Thoracic aorta (tissue), 2 donors: ENCODE measurements at places on chromosomes 7 and 10. TPM values are rescaled to one million over a fixed set of nuclear protein-coding genes. Genes with fewer than 3 reads are reported as not detected.
A peak's percentile ranks its signal among the peaks of the same experiment; 100 is the strongest.

DNA sequence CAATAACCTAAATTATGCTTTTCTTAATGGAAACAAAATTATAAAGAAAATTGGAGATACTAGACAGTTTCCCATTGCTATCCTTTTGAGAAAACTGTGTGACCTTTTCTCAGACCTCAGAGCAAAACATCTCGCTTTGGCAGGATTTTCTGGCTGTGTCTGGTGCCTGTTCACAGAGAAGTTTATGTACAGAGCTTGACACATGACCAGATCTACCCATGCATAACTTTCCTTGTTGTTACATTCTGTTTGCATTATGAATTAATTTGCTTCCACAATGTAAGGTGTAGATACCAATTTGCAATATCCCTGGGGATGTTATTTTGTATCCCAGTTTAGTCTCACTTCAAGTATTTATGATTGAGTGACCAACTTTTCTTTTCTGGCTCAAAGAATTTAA, 565.0 kb downstream of the XPNPEP1 start:
- no peak overlapping the region for H3K4me3 ChIP-seq
- no peaks in the 10 kb centered on the region for H3K27me3 ChIP-seq
- no peaks in the 10 kb centered on the region for H3K4me1 ChIP-seq
- no peak for DNase-seq
- H3K27ac ChIP-seq = no peak overlapping the region
- no peaks in the 10 kb centered on the region for H3K36me3 ChIP-seq

Gene PARP12
- 53.1 TPM for total RNA-seq

GRCh38 chr10:100748231-100749058, 3.1 kb downstream of the PAX2 start:
- no peaks in the 10 kb centered on the region for H3K36me3 ChIP-seq
- peaks cover 36% of the 10 kb centered on the region for H3K27me3 ChIP-seq
- H3K4me3 ChIP-seq = peak overlapping the region; percentile 50
- H3K27ac ChIP-seq = no peak overlapping the region
- peaks cover 33% of the 10 kb centered on the region for H3K4me1 ChIP-seq
- no peak for DNase-seq

DNA sequence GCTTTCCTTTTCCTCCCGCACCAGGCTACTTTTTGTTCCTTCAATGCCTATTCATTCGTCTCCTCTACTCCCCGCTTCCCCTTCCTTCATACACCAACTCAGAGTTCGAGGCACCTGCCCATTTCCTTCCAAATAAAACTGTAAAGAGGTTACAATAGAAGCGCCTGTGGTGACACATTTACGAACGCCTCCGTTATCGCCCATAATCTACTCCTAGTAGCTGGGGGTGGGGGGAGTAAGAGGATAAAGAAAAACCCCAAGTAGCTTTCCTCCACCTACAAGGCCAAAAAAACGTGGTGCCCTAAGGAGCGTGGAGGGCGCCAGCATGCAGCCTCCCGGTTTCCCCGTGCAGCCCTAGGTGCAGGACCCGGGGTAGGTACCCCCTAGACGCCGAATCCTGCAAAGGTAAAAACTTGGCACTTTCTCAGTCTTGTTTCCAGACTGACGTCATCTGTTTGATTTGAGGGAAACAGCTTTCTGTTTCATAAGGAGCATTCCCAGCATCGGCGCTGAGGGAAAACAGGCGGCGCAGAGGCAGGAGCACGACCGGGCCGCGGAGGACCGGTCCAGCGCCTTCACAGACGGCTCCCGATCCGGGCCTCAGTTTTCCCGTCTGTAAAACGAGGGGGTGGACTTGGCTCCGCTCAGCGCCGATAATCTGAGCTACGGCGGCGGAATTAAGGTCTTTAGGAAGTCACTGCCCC, 922 bp downstream of the PPA1 start:
- H3K27ac ChIP-seq = peak overlapping the region; percentile 50
- no peak for DNase-seq
- H3K27me3 ChIP-seq = no peaks in the 10 kb centered on the region
- H3K4me3 ChIP-seq = peak overlapping the region; percentile 94
- H3K36me3 ChIP-seq = no peaks in the 10 kb centered on the region

GRCh38 chr7:30001998-30002397, 12.4 kb upstream of the SCRN1 start:
- H3K27ac ChIP-seq = no peak overlapping the region
- peaks cover 20% of the 10 kb centered on the region for H3K4me1 ChIP-seq
- H3K36me3 ChIP-seq = no peaks in the 10 kb centered on the region
- no peaks in the 10 kb centered on the region for H3K27me3 ChIP-seq
- H3K4me3 ChIP-seq = no peak overlapping the region

DNA sequence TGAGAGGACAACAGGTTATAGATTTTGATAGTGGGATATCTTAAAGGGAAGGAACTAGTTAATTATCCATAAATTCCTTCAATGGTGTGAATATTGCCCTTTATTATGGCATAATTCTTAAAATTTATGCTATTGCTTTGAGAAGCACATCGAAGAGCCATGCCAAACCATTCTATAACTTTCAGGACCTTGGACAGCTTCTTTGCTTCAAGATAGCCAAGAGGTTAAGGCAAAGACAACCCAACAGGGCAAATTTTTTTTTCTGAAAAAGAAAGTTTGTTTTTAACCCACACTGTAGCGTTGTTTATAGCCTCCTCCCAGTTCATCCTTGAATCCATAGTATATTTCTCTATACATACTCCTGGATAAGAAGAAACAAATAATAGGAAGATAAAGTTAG, 103.2 kb downstream of the NRG3 start:
- H3K27ac ChIP-seq = no peak overlapping the region
- no peaks in the 10 kb centered on the region for H3K36me3 ChIP-seq
- H3K4me3 ChIP-seq = no peak overlapping the region
- no peak for DNase-seq
- H3K4me1 ChIP-seq = no peaks in the 10 kb centered on the region

DNA sequence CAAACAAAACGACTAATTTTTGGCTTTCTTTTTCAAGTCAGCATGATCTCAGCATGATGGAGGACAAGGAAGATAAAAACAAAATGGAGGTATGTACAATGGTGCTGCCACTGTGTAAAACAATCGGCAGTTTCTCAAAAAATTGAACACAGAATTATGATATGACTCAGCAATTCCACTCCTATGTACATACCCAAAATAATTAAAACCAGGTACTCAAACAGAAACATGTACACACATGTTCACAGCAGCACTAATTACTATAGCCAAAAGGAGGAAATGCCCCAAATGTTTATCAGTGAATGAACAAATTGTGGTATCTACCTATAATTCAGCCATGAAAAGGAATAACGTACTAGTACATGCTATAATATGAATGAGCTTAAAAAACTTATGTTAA, 29.9 kb downstream of the SNX13 start:
- H3K27ac ChIP-seq = no peak overlapping the region
- H3K27me3 ChIP-seq = no peaks in the 10 kb centered on the region
- H3K4me1 ChIP-seq = peaks cover 5% of the 10 kb centered on the region
- no peak for DNase-seq
- no peaks in the 10 kb centered on the region for H3K36me3 ChIP-seq

GRCh38 chr10:110303681-110304080, 1.0 kb downstream of the SMNDC1 start:
- H3K36me3 ChIP-seq = peaks cover 17% of the 10 kb centered on the region
- DNase-seq = no peak
- no peaks in the 10 kb centered on the region for H3K27me3 ChIP-seq
- peaks cover 34% of the 10 kb centered on the region for H3K4me1 ChIP-seq
- H3K27ac ChIP-seq = peak overlapping the region; percentile 95
